Uterus (tissue), 4 donors: ENCODE measurements at places on chromosomes 2 and 18.
A peak's percentile ranks its signal among the peaks of the same experiment; 100 is the strongest.

DNA sequence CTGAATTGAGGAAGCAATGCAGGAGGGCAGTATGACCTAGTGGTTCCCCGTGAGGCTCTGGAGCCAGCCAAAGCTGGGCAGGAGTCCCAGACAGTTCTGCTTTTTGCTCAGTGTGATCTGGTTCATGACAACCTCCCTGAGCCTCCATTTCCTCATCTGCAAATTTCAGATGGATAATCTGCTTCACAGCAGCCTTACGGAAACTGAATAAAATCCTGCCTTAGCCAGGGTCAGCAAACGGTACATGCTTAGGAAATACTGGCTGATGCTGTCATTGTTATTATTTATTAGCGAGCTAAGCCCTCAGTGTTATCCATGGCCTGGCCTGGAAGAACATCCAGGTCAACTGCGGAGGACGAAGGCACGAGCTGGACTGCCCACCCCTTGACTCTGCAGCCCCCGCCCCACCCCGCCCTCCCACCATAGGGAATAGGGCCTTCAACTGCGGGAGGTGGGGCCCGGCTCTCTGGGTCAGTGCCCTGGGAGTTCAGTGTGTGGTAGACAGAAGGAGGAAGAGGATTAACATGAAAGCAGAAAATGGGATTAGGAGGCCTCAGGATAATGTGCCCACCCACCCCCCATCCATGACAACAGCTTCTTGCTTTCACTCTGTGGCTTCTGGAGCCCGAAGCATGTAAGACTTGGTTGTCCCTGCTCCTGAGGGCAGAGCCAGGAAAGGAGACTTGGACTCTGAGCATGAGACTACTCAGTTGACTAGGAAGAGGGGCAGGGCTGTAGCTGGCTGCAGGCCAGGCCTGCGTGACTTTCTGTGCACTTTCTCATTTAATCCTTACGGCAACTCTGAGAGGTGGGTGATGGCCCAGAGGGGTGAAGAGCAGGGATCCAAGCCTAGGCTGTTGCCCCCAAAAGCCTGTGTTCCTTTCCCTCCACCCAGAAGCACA, 13.1 kb downstream of the PKDCC start:
- H3K4me3 ChIP-seq, result no peak overlapping the region
- DNase-seq, result peak; percentile 77
- H3K36me3 ChIP-seq, result no peaks in the 10 kb centered on the region
- H3K4me1 ChIP-seq, result peaks cover 28% of the 10 kb centered on the region
- H3K27me3 ChIP-seq, result no peaks in the 10 kb centered on the region
- H3K27ac ChIP-seq, result peak overlapping the region; percentile 77

DNA sequence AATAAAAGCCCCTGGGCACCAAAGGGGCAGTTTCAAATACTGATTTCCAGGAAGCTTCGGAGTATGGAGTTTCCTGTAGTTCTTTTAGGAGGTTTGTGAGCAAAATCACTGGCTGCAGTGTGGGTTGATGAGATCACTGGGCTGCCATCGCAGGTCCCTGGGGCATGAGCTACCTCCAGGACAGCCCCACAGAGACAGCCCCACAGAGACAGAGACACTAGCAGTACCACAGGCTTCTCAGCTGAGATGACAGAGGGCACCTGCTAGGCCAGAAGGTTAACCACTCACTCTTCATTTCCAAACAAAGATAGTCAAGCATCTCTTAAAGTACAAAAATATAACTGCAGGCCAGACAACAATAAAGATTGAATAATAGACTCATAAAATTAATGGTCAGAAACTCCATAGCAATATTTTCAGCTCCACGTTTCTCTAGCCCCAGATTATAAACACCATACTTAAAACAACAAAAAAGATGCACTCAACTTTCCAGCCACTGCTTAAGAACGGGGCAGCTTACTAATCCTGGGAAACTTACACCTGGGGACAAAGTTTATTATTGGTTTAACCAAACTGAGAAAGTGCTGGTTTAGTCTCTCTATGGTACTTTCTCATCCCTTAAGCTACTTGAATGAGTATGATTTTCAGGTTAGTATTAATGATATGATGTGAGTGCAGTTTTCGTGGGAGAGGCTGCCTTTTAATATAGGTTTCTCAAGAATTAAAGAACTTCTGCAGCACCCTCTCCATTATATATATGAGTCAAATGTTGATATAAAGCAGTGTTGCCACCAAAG, 11.6 kb downstream of the AFF3 start:
- DNase-seq, result no peak
- no peak overlapping the region for H3K27ac ChIP-seq
- H3K4me1 ChIP-seq, result no peaks in the 10 kb centered on the region
- H3K27me3 ChIP-seq, result no peaks in the 10 kb centered on the region

- no peaks in the 10 kb centered on the region for H3K27me3 ChIP-seq
- H3K36me3 ChIP-seq, result no peaks in the 10 kb centered on the region
- H3K4me3 ChIP-seq, result no peak overlapping the region
- H3K27ac ChIP-seq, result no peak overlapping the region
These were observed 69.8 kb upstream of the EPB41L5 start for GRCh38 chr2:119943058-119943457.

DNA sequence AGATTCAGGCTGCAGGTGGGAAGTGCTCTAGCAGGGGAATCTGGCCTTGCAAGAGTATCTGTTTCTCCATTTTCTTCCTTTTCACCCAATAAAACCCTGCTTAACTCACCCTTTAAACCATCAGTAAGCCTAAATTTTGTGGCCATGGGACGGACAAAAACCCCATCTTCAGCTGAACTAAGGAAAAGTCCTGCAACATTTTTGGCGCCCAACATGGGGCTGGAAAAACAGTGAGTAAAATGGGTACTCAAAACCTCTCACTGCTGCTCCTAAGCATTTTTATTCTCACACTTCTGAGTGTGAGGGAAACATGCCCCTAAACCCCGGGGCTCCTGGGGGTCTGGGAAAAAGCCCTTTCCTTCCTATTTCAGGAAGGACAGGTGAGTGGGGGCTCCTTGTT, 414.3 kb downstream of the ZNF804A start:
- H3K27me3 ChIP-seq, result no peaks in the 10 kb centered on the region
- H3K27ac ChIP-seq, result no peak overlapping the region
- DNase-seq, result no peak

GRCh38 chr2:232981356-232981755, 31.7 kb downstream of the NGEF start:
- no peak overlapping the region for H3K27ac ChIP-seq
- no peaks in the 10 kb centered on the region for H3K36me3 ChIP-seq
- no peaks in the 10 kb centered on the region for H3K27me3 ChIP-seq
- no peak for DNase-seq

GRCh38 chr2:234751275-234751973, 200.4 kb upstream of the SH3BP4 start:
- H3K4me1 ChIP-seq, result no peaks in the 10 kb centered on the region
- H3K27ac ChIP-seq, result no peak overlapping the region
- no peaks in the 10 kb centered on the region for H3K27me3 ChIP-seq
- DNase-seq, result no peak
- H3K36me3 ChIP-seq, result no peaks in the 10 kb centered on the region

DNA sequence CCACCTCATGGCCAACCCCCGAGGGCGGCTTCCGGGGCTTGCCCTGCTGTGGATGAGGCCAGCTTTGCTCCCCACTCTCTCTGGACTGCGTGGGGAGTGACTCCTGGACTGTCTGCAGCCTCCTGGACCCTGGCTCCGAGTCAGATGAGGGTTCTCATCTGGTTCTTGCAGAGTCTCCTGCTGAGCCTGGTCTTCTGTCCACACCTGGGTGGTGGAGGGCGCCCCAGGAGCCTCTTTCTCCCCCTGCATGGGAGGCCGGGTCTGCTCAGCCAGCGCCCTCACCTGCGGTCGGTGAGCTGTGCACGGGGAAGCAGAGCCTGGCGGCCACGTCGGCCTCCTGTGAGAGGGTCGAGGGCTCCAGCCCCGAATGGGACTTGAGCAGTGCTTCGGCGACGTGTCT, 78.3 kb downstream of the RTP5 start:
- H3K4me1 ChIP-seq, result no peaks in the 10 kb centered on the region
- H3K4me3 ChIP-seq, result no peak overlapping the region
- DNase-seq, result no peak
- no peaks in the 10 kb centered on the region for H3K36me3 ChIP-seq

DNA sequence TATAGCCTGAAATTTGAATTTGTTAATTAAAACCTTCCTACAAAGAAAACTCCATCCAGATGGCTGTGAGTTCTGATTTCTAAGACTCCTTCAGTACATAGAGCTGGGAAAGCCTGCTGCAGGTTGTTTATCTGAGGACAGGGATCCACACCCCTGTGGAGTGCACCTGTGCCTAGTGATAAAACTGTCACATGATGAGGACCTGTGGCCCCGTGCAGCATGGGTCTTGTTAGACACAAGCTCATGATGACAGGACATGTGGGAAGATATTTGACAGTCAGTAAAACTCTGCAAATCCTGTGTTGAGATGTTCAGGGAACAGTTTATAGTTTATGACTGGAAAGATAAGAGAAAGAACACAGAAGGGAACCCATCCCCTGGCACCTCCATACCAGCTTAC, 133.2 kb upstream of the TMEM18 start:
- no peak overlapping the region for H3K4me3 ChIP-seq
- H3K36me3 ChIP-seq, result no peaks in the 10 kb centered on the region
- H3K27me3 ChIP-seq, result no peaks in the 10 kb centered on the region
- DNase-seq, result no peak

- no peaks in the 10 kb centered on the region for H3K4me1 ChIP-seq
- H3K27ac ChIP-seq, result no peak overlapping the region
- DNase-seq, result no peak
These were observed 39.6 kb downstream of the HDHD2 start for GRCh38 chr18:47110492-47111274.

DNA sequence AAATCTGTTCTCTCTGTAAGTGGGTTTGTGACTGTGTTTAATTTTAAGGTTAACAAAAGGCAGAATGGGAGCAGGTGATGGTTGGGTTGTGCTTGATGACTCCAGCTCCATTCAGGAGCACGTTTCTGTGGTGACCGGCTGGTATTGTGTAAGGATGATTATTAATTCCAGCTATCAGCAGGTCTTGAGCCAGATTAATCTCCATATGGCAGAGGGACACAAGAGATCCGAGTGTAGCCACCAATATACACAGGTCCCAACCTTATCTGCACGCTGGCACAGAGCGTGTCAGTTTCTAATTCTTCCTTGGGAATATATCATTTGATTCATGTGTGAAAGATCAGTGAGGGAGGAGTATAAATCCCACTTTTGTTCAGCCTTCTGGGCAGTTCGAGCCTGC, 199.0 kb upstream of the DCC start:
- no peak overlapping the region for H3K4me3 ChIP-seq
- H3K36me3 ChIP-seq, result no peaks in the 10 kb centered on the region
- no peaks in the 10 kb centered on the region for H3K27me3 ChIP-seq
- DNase-seq, result no peak

DNA sequence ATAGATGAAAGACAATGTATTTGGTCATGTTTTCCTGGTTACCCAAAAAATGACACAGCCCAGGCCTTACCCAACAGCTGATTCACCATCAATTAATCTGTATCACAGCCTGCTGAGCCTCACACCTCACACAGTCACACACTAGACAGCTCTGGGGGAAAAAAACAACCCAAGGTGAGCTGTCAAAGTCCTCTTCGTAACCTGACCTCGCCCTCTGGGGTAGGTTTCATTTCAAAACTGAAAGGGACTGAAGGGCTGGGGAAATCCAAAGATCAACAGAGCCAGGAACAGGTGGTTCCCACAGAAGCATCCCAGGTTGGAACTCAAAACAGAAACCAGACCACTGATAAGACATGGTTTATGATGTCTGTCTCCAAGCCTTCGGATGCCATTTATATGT, 18.2 kb upstream of the PCBP1 start:
- H3K36me3 ChIP-seq, result no peaks in the 10 kb centered on the region
- no peak for DNase-seq
- H3K4me1 ChIP-seq, result no peaks in the 10 kb centered on the region
- H3K4me3 ChIP-seq, result no peak overlapping the region
- peak overlapping the region; percentile 84 for H3K27ac ChIP-seq
- no peaks in the 10 kb centered on the region for H3K27me3 ChIP-seq

DNA sequence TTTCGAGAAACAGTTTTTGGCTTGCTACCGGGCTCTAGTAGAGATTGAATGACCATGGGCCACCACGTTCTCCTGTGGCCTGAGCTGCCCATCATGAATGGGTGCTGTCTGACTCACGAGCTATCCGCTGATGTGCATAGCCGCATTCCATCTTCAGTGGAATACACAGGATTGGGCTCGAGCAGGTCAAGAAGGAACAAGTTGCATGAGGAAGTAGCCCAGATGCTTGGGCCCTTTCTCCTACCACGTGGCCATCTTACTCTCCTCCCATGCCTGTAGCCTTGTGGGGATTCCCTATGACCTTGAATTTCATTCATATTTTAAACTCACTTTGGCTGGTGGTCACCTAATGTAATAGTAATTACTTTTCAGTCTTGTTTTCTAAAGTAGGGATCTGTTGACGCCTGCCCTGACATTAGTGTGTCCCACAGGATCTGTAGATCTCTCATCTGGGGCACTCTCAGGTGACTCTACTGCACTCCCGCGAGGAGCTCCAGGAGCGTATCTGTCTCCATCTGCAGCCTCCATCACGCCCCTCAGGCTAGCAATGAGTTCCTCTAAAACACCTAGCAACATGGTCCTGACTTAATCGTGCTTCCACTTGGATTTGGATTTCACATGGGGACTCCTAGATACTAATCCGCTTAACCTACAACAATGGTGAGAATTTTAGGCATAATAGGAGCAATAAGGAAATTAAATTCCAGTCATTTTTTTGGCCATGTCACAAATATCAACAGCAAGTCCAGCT, 67.8 kb downstream of the PSMG2 start:
- H3K36me3 ChIP-seq, result no peaks in the 10 kb centered on the region
- no peak overlapping the region for H3K4me3 ChIP-seq
- no peak overlapping the region for H3K27ac ChIP-seq
- DNase-seq, result no peak
- no peaks in the 10 kb centered on the region for H3K4me1 ChIP-seq

DNA sequence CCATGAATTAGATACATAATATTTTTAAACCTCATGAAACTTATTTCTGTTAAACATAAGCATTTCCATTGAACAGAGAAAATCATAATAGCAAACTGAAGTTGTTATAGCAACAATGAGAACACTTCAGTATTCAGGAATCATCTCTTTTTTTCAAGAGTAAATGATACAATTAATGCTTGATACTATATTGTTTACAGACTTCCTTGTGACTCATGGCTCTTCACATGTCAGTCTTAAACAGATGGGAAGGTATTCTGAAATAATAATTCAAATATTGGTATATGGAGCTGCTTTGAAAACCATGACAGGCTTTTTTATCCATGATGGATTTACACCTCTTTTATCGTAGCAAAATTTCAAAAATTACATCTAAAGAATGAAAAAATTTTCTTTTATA, 226.5 kb upstream of the RBMS1 start:
- DNase-seq, result no peak
- H3K36me3 ChIP-seq, result no peaks in the 10 kb centered on the region
- H3K27me3 ChIP-seq, result no peaks in the 10 kb centered on the region
- H3K4me3 ChIP-seq, result no peak overlapping the region
- no peaks in the 10 kb centered on the region for H3K4me1 ChIP-seq
- no peak overlapping the region for H3K27ac ChIP-seq

- no peaks in the 10 kb centered on the region for H3K27me3 ChIP-seq
- H3K36me3 ChIP-seq, result no peaks in the 10 kb centered on the region
- H3K4me3 ChIP-seq, result no peak overlapping the region
- no peak for DNase-seq
- no peaks in the 10 kb centered on the region for H3K4me1 ChIP-seq
These were observed 107.8 kb upstream of the TPO start for GRCh38 chr2:1305342-1306013.

GRCh38 chr2:97900806-97901205, 94.9 kb downstream of the TMEM131 start:
- H3K27ac ChIP-seq, result no peak overlapping the region
- H3K36me3 ChIP-seq, result no peaks in the 10 kb centered on the region
- no peaks in the 10 kb centered on the region for H3K27me3 ChIP-seq

- H3K27ac ChIP-seq, result no peak overlapping the region
- no peaks in the 10 kb centered on the region for H3K4me1 ChIP-seq
- DNase-seq, result no peak
These were observed 218.1 kb upstream of the CHAC2 start for GRCh38 chr2:53549497-53549896.
